Retinal pigment epithelial cell (primary cell): ENCODE measurements at places on chromosomes 6 and 20.

- no peak for DNase-seq
These were observed 1357.7 kb upstream of the CITED2 start for GRCh38 chr6:140732155-140732554.

GRCh38 chr20:57513199-57513598 is 11.7 kb downstream of the CTCFL start:
- no peak for DNase-seq

DNA sequence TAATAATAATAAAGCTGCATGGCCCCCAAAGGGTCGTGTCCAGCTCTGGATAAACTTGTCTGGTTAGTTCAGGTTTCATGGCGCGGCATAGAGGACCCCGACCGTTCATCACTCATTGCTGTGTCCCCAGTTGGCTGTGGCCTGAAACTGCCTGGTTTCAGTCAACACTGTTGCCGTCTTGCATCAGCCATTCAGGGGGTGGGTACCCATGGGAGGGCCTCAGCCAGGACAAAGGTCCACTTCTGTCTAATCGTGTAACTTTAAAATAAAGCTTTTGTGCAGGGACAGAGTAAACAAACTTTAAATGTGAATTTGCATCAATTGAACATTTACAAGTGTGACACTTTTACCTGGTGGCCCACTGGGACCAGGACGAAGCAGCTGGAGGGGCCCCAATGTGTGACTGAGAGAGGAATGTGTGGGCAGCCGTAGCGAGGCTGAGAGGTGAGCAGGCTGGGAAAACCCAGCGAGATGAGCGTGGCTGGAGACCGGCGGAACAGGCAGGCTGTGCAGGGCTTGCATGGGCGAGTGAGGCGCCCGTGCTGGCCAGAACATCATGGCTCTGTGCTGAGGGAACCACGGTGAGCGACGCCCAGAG is 22.3 kb upstream of the UNC93A start:
- no peak for DNase-seq

- DNase-seq, result no peak
These were observed 157.5 kb downstream of the TRMT11 start for GRCh38 chr6:126143761-126144251.

GRCh38 chr6:52910091-52910490 is 593 bp upstream of the GSTA3 start:
- no peak for DNase-seq

GRCh38 chr6:92945799-92946198 is 473.6 kb downstream of the EPHA7 start:
- DNase-seq, result no peak

- DNase-seq, result no peak
These were observed 173.1 kb downstream of the EYA2 start for GRCh38 chr20:47067776-47068175.

DNA sequence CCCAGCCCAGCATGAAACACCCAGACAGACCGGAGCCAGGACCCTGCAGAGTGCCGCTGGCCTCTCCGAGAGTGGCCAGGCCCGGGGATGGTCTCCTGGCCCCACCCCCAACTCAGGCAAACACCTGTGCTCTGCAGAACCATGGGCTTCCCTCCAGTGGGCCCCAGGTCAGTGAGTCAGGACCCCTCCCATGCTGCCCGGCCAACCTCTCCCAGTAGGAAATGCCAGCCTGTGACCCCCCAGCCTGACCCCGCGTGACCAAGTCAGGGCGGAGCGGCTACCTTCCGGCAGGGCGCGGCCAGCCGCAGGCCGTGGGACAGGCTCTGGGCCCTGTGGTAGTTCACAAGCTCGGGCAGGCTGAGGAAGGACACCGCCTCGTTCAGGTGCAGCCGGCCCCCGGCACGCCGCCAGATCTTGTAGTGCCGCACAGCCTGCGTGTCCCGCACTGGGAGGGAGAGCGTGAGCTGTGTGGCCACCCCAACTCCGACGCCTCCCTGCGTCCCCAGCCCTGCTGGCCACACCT is 3.2 kb downstream of the PTK6 start:
- DNase-seq, result no peak

DNA sequence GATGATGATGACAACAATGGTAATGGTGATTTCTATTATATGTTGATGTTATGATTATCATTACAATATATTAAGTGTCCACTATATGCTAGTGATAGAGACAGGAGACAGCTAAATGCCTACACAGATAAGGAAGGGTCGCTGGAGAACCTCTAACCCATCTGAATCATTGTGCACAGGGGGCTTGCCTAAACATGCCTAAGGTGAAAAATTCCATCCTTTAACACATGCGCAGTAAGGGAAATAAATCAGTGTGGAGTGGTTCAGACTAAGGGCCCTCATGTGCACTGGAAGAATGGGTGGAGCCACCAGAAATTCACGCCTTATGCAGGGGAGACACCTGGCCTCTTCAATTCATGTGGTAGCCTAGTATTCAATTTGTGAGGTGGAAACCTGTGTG is 120.4 kb downstream of the TPBG start:
- no peak for DNase-seq

DNA sequence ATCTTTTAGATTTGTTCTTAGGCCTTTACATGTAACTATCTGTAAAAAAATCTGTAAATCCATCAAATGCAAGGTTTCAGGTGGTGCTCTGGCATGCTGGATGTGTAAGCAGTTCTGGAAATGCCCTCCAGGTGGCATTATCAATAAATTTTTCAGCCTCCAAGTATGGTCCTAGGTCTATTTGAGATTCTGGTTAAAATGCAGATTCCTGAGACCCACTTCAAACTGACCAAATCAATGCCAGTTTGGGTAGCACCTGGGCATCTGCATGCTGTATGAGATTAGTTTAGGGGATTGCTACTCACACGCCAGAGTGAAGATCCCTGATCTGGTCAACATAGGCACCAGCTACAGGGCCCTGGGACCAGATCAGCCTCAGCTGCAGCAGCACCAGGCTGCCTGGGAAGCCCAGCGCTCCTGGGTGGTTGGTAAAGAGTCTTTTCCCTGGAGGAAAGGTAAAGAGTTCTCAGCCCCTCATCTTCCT is 507.3 kb upstream of the CITED2 start:
- no peak for DNase-seq

DNA sequence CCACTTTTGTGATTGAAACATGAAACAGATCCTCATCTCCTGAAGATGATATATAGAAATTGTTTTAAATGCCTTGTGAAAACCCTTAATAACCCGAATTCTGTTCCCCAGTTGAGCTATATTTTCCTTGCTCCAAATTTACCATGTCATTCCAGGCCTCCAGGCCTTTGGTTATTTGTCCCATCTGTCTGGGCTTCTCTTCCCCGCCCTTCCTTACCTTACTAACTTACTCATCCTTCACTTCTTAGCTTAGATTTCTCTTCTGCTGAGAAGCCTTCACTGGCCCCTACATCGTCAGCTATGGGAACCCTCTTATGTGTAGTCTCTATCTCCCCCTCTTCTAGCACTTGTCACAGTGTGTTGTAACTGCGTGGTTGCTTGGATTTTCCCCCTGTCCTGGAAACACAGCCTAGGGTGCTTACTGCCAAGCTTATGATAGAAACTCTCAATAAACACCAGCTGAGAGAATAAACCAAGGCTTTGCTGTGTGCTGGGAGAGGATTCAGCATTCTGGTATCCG is 68.6 kb downstream of the SGK1 start:
- no peak for DNase-seq

GRCh38 chr6:33126101-33126714 is 50.4 kb downstream of the HLA-DPB1 start:
- DNase-seq, result no peak

DNA sequence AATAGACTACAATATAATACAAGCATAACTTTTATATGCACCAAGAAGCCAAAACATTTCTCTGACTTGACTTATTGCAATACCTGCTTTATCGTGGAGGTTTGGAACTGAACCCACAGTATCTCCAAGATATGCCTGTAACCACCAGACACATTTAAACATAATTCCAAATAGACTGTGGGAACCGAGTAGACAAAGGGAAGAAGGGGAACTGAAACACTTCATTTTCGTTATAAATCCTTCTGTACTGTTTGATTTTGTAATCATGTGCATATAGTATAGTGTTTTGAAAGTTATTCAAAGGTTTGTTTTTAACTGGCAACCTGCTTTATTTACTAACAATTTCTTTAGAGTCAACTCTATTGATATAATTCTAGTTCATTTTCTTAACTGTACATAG is 154.9 kb upstream of the BEND6 start:
- DNase-seq, result no peak

GRCh38 chr20:37492945-37493344 is 28.1 kb upstream of the NNAT start:
- DNase-seq, result no peak

DNA sequence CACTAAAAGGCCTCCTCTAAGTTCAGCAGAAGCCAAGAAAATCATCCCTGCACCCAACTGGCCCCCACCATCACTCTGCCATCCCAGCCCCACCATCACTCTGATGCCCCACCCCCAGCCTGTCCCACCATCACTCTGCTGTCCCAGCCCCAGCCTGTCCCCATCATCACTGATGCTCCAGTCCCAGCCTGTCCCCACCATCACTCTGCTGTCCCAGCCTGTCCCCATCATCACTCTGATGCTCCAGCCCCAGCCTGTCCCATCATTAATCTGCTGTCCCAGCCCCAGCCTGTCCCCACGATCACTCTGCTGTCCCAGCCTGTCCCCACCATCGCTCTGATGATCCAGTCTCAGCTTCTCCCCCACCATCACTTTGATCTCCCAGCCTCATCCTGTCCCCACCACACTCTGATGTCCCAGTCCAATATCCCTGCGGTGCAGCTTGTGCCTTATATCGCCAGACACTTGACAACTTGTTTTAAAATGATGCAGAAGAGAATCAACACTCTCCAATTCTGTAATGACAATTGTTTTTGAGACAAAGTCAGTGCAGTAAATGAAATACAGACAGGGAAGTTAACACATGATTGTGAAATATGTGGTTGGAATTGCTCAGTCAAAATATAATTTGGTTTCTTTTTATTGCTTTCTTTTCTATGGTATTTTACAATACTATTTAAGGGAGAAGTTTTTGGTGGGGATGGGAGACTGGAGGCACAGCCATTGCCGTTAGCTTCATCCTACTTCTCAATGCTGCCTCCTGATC is 100.8 kb downstream of the TNFAIP3 start:
- DNase-seq, result no peak

- DNase-seq, result no peak
These were observed 85.1 kb upstream of the PTPN1 start for GRCh38 chr20:50425076-50425475.

GRCh38 chr6:26581164-26581915 is 15.4 kb upstream of the ABT1 start:
- no peak for DNase-seq

GRCh38 chr20:64165866-64166600 is 1.8 kb downstream of the MYT1 start:
- DNase-seq, result no peak

- DNase-seq, result no peak
These were observed 24.5 kb upstream of the ABCC10 start for GRCh38 chr6:43402820-43403219.

- peak; percentile 94 for DNase-seq
These were observed 14.1 kb upstream of the TENT5A start for GRCh38 chr6:81766482-81767069.

- no peak for DNase-seq
These were observed 16.6 kb upstream of the CCND3 start for GRCh38 chr6:41958022-41958856.

DNA sequence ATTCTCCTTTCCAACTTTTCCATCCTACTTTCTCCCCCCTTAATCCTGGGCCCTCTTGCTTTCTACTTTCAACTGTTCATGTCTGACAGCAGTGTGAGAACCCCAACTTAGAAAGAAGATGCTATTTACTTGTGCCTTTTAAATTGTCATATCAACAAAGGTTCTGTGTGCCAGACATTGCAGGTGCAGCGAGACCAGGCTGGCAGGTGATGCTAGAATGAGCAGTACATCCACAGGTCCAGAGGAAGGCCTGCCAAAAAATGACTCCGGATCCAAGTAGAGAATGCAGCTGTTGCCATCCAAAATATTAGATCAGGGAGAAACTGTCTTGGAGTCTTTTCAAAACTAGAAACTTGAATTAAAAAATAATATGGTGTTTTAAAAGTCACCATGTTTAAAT is 510.5 kb downstream of the LMBRD1 start:
- DNase-seq, result no peak

GRCh38 chr6:24659561-24659960 is 7.1 kb downstream of the TDP2 start:
- no peak for DNase-seq

DNA sequence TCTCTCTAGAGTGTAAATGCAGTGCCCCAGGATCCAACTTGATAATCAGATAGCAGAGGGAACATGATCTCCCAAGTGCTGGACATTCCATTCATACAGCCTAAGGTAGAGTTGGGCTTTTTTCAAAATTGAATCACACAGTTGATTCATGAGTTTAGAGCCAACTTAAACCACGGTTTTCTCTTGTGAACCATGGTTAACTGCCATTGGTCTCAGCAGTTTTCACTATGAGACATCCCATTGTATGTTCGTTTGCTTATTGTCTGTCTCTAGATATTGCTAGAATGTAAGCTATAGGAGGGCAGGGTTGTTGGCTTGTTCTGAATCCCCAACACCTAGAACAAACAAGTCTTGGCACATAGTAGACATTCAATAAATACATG is 37.2 kb upstream of the TAF8 start:
- DNase-seq, result no peak

- DNase-seq, result no peak
These were observed 101.1 kb upstream of the CDYL start for GRCh38 chr6:4675121-4675520.

GRCh38 chr6:2986722-2987221 is 12.9 kb upstream of the NQO2 start:
- DNase-seq, result no peak

GRCh38 chr20:49186535-49187329 is 1.4 kb downstream of the STAU1 start:
- DNase-seq, result no peak

DNA sequence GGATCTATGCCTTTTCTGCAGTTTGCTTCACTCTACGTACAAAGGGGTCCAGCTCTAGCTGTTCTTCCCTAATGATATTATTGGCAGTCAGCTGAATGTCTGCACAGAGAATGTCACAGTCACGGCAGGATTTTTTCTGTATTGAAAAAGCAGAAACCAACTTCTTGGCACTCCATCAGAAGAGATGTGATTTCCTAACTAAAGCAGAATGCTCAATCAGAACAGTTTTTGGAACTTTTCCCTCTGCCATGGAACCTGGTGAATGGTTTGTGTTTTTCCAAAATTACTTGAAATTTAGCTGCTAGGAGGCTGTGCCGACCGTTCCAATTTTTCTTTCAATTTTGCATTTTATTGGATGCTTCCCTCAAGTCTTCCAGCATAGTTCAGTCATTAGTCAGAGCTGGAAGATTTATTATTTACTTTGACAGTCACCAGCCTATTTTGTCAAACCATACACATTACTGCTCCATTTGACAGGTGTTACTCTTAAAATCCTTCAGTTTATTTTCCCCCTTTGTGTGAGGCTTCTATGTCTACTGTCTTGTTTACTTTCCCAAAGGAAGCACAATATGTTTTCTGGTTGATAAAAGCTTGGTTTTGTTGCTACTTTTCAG is 259.6 kb upstream of the EPHA7 start:
- DNase-seq, result no peak

- no peak for DNase-seq
These were observed 10.0 kb upstream of the FAM110A start for GRCh38 chr20:823574-823902.
